Muscle of leg (tissue), 16 donors: ENCODE measurements at places on chromosomes 7 and 10. TPM values are rescaled to one million over a fixed set of nuclear protein-coding genes. Genes with fewer than 3 reads are reported as not detected.

Gene SLC26A4
- total RNA-seq = 0.75 TPM

GRCh38 chr10:89025453-89025852, 34.9 kb downstream of the FAS start:
- DNase-seq = no peak

Gene KCP
- 0.58 TPM for total RNA-seq

GRCh38 chr10:49400365-49400764, 4.5 kb upstream of the DRGX start:
- DNase-seq = no peak

DNA sequence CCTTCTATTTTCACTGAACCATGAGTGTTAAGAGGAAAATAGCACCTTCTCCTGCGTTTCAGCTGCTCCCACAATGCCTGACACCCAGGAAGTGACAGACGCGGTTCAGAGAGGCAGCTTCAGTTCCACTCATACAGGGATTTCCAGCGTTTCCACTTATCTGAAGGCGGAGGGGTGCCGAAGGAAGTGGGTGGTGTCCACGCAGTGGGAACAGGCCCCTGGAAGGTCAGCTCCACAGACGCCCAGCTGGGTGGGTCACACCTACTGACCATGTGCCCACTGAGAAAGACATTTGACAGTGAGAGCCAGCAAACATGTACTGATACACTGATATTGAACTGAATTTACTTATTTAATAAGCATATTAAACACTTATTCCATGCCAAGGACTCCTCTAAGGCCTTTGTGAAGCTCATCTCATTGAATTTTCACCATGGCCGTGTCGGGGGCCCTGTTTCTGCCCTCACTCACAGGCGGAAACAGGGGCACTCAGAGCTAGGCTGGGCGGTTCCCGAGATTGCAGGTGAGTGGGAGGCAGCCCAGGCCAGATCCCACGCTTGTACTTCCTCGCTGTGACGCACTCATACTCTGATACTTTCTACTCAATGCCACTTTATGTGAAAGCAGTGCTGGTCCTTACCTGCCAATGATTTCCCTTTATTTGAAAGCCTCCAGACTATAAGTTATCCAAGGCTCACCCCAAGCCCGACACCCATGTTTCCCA, 96.8 kb downstream of the TCERG1L start:
- no peak for DNase-seq

- DNase-seq = no peak
These were observed 53.8 kb upstream of the TCF7L2 start for GRCh38 chr10:112896273-112896672.

DNA sequence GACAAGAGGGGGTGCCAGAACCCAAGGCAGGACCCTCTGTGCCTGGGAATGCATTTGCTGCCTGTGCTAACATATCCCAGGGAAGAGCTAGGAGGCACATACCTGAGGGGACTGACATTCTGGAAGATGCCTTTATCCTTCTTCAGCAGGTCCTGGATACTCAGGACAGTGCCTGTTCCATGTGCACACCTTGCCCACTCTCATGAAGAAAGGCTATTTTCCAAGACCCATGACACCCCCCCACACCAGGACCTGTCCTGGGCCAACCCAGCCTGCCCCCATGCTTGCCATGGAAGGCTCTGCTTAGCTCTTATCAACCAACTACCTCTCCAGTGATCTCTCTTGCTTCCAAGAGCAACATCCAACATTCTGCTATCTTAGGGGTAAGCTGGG, 67.2 kb upstream of the CAMK2B start:
- DNase-seq = no peak

Gene SUN1
- 151 TPM for total RNA-seq

DNA sequence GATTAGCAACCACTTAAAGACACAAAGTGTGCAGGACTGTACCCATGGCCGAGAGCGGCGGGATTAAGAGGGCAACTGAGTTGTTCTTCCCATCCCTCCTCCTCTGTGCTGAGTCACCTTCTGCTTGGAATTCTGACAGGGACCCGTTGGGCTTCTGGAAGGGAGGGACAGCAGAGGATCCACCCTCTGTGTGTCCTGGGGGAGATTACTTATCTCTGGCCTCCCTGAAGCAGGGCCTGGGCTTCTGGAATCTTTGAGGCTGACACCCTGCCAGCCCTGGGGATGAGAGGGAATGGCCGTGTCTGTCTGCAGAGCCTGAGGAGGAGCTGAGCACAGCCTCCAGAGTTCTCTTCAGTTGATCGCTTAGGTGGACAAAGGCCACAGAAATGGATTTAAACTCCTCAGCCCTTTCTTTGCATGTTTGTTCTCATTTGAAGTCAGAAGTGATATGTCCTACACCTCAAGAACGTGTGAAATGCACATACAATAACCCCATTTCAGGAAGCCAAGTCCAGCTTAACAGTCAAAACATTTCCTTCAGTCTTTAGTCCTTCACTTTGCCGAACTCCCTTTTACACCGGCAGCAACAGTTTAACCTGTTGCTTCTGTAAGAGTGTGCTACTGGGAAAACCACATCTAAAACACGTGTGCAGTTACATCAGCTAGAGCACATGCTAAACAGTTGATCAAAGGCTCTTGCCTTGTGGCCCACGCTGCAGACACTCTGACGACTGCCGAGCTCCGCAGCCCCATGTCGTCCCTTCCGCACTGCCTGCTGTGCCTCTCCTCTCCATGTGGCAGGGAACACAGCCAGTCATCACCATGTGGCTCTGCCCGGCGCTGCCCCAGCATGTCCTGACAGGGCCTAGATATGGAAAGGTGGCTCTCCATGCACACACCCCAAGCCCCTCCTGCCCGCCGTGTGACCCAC, 55.7 kb downstream of the IKZF1 start:
- DNase-seq = no peak
